Renal pelvis (tissue), 12 donors: ENCODE measurements at places on chromosomes 2 and 18. TPM values are rescaled to one million over a fixed set of nuclear protein-coding genes. Genes with fewer than 3 reads are reported as not detected.

- no peak for DNase-seq
Measured at GRCh38 chr2:199775267-199775666, 75.7 kb downstream of the FTCDNL1 start.

DNA sequence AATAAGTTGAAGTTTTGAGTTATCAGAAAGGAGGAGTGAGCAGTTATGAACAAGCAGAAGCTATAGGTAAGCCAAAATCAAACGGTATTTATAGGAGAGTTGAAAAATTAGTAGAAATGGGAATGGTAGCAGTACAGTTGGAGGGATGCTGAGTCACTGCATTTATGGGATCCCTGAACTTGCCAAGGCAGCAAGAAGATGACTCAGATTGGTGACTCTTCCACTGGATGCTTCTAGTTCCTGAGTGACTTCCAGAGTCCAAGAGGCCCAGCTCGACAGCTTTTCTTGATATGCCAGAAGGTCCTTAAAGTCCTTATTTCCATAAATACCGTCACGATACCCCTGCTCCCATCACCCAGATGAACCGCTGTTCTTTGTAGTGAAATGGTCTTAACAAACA is 31.1 kb upstream of the ACTR3 start:
- no peak for DNase-seq

GRCh38 chr2:100826494-100826893 is 6.6 kb downstream of the NPAS2 start:
- DNase-seq: no peak

DNA sequence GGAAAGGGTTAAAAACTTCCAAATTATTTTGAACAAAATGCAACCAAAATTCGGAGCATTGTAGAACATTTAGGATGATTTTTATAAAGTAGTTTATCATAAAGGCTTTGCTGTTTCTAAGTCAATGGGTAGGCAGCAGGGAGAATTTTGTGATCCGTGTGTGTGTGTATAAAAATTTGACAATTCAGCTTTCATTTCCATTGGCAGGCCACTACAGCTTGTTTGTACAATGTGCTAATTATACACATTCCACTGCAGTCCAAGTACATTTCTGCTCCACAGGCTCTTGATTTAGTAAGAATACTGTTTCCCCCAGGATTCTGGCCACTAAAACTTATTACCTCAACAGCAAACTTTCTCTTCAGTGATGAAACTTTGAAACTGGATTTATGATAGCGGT is 71.8 kb upstream of the LTBP1 start:
- no peak for DNase-seq

Gene CYP1B1
- polyA plus RNA-seq: 99.3 TPM
